ENCODE measurements at places on chromosomes 7 and 10.

GRCh38 chr7:81158189-81158588, 239.3 kb upstream of the SEMA3C start:
- no peak for DNase-seq

GRCh38 chr7:132251327-132251659, 325.0 kb downstream of the PLXNA4 start:
- DNase-seq = no peak

- no peak for DNase-seq
Observed at GRCh38 chr10:126268013-126268920, 120.0 kb downstream of the ADAM12 start.

DNA sequence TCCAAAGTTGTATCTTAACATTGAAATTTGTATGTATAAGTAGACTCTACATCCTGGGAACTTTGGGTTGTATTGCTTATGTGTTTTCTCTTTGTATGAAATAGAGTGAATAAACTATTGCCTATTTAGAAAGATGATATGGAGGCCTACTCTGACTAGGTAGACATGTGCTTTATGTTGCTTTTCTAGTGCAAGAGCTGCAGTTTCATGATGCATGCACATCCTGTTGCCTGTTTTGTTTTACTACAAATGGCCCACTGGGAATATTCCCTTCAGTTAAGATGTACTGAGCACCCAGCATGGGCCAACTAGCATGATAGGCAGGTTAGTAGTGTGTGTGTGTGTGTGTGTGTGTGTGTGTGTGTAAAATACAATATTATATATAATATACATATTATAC, 282.1 kb upstream of the LRGUK start:
- no peak for DNase-seq

DNA sequence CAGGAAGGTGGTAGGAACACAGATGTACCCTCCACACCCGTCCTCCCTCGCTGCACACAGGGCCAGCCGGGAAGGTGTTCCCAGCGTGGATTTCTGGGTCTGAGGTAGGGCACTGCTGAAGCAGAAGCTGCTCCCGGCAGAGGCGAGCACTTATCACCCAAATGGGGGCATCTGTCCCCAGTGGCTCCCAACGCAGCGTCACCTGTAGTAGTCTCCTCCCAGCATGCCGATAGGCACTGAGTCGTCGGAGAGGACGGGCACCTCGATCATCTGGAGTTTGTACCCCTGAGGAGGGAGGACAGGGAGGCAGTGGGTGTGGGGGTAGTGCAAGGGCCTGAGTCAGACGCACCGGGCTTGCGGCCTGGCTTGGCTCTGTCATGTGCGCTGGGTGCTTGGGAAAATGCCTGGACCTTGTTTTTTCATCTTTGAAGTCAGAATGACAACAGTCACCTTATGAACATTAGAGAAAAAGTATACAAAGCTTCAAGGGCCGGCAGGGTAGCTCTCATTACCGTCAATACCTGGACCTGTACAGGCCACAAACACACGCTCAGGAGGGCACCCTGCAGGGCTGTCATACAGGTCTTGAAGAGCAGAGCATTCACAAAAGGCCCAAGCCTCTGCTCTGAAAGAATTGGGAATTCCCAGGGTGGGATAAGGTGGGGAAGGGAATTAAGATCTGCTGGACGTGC, 3.1 kb upstream of the PYROXD2 start:
- DNase-seq = no peak
